ENCODE measurements at places on chromosomes 11 and 22. TPM values are rescaled to one million over a fixed set of nuclear protein-coding genes. Genes with fewer than 3 reads are reported as not detected.

DNA sequence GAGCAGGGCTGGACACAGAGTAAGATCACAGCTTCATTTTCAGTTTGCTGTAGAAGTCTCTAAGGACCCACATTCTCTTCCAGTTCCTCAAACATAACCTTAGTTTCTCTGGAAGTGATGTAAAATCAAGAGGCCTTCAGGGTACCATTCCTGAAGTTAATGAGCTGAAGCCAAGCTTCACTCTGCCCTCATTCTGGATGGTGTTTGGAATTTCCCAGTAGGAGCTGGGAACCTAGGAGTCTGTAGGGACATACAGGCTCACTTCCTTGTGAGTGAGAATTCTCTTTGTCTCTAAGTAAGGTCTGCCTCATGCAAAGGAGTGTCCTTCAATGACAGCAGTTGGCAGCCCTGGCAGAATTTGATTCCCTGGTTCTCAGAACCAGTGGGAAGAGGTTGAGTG is 142.4 kb upstream of the NARS2 start:
- no peak for DNase-seq

- DNase-seq = no peak
Observed at GRCh38 chr11:121478226-121478894, 25.6 kb upstream of the SORL1-AS1 start.

- no peak for DNase-seq
Observed at GRCh38 chr22:25159028-25159427, 40.6 kb upstream of the CRYBB3 start.

DNA sequence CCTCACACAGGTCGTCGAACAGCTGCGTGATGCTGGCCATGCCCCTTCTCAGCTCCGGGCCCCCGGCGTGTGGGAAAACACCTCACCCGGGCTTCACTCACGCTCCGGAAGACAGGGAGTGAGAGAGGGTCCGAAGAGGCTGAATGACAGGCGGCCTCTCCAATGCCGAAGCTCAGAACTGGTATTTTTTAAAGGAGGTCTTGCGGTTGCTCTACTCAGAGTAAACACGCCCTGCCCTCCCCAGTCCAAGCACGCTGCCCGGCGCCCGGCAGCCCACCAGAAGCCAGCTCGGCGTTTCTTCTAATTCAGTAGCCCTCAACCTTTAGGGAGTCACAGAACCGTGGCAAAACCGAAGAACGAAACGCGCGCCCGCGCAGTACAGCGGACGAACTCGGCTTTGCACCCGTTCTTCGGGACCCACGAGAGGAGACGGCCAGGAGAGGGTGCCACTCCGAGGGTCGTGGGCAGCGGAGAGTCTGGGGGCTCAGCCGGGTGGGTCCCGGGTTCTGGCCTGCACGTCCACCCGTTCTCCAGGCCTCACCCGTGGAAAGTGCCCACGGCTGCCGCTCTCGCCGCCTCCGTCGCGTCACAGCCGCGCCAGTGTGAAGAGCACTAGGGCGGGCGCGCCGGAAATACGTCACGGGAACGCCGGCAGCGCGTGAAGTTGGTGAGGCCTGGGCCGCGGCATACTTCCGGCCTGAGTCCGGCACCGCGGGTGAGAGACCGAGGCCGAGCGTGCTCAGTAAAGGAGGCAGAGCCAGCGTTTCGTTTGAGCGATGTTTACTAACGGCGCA is at the start of gene TUBGCP6:
TSS of gene TUBGCP6 (minus strand) at position 604 of the 794 bp plus-strand sequence. CDS start at position 40, 564 bp downstream.
- peak; percentile 95 for DNase-seq

DNA sequence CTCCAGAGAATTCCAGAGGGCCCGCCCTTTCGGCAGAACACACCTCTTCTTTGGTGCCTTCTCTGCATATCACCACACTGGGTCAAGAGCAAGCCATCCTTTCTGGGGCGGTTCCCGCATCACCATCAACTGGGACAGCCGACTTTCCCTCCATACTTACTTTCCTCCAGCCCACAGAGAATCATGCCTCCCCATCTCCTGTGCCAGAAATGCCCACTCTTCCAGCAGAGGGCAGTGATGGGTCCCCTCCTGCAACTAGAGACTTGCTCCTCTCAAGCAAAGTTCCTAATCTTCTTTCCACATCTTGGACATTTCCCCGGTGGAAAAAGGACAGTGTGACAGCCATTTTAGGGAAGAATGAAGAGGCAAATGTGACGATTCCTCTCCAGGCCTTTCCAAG is 157.7 kb downstream of the C11orf91 start:
- DNase-seq = peak; percentile 46

GRCh38 chr11:78830277-78830819 is 255.7 kb upstream of the NARS2 start:
- no peak for DNase-seq

GRCh38 chr22:38148245-38148644 is 33.4 kb downstream of the PLA2G6 start:
- DNase-seq = no peak

DNA sequence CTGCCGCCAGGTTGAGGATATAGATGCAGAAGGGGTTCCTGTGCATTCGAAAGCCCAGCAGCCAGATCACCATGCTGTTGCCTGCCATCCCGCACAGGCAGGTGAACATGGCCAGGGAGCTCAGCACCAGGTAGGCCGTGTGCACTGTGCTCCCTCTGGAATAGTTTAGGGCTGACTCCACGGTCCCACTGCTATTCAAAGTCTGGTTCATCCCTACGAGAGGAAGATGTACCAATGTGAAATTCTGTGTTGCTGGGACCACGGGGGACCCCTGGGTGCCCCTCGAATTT is at the start of gene MRGPRD:
TSS of gene MRGPRD (minus strand) at position 211 of the 290 bp plus-strand sequence. CDS start at position 211, 0 bp downstream.
- DNase-seq = no peak

- no peak for DNase-seq
Observed at GRCh38 chr11:126054882-126055281, 7.8 kb downstream of the CDON start.

GRCh38 chr22:49276567-49276966 is 551.1 kb downstream of the BRD1 start:
- no peak for DNase-seq

- DNase-seq = no peak
Observed at GRCh38 chr11:60944490-60945294, 7.3 kb downstream of the SLC15A3 start.

DNA sequence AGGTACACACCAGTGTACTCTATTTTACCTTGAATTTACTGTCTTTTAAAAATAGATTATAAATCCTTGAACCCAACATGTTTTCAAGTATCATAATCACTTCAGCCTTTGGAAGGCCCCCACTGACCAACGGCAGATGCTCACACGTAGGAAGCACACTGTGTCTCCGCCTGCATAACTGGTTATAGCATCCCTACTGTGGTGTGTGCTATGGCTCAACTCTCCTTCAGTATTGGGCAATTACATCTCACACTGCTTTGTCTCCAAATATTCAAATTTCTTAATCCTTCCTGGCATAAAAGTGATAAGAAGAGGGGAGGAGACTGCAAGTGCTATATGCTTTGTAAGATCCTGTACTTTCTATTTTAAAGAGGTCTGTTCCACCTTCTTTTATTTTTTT is 165.7 kb downstream of the CADM1 start:
- no peak for DNase-seq

DNA sequence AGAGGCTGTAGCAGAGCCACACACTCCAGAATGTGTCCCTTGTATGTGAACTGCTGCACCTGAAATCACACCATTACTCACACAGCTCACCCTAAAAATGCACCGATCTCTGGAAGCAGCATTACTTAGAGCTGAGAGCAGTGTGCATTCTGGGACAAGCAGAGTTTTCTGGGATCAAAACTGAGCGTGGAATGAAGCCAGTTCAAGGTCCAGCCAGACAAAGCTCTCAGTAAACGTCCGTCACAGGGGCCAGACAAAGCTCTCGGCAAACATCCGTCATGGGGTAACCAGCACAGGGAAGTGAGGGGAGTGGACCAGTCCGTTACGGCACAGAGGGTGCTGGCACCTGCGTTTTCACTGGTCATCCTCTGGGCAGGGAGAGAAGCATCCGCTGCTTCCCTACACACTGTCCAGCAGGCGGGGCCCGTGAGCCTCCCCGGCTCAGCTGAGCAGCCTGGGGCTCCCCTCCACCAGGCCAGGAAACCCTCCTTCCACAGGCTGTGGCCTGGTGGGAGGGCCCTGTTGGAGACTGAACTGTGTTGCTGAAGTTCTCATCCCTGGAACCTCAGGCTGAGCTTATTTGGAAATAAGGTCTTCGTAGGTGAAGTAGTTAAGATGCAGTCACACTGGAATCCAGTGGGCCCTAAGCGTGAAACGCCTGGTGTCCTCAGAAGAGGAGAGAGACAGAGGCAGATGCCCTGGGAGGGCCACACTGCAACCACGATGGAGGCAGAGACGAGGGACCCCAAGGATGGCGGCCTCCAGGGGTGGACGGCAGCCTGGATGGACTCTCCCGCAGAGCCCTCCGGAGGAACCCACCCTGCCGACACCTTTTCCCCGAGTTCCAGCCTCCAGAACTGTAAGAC is 883.9 kb downstream of the BRD1 start:
- DNase-seq = no peak

DNA sequence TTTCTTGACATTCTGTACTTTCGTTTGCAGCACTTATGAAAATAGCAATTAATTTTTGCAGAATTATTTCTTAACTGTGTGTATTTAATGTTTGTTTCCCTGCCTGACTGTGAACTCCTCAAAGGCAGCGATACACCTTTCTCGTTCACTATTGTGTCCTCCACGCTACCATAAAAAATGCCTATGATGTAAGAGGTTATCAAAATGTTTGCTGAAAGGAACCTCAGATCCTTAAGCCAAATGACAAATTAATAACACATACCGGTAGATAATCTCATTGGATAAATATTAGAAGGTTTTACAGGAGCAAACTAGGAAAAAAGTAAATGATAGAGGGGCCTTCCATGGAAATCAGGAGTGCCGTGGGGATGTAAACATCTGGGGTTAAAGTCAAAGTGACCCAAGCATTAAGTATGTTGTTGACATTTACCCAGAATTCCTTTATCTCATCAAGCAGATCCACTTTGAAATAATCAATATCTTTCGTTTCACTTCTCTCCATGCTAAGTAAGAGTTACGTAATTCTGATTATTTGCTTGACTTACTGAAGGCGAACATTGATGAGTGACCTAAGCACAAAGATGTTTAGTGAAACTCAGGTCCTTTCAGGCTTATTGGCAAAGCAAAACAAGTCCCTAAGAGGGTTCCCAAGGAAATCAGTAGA is 2.6 kb upstream of the OOSP3 start:
- DNase-seq = no peak

- DNase-seq = peak; percentile 82
Observed at GRCh38 chr22:30287648-30288418, 1.5 kb downstream of the CASTOR1 start.

GRCh38 chr11:128026596-128026995 is 560.8 kb downstream of the ETS1 start:
- DNase-seq = no peak

DNA sequence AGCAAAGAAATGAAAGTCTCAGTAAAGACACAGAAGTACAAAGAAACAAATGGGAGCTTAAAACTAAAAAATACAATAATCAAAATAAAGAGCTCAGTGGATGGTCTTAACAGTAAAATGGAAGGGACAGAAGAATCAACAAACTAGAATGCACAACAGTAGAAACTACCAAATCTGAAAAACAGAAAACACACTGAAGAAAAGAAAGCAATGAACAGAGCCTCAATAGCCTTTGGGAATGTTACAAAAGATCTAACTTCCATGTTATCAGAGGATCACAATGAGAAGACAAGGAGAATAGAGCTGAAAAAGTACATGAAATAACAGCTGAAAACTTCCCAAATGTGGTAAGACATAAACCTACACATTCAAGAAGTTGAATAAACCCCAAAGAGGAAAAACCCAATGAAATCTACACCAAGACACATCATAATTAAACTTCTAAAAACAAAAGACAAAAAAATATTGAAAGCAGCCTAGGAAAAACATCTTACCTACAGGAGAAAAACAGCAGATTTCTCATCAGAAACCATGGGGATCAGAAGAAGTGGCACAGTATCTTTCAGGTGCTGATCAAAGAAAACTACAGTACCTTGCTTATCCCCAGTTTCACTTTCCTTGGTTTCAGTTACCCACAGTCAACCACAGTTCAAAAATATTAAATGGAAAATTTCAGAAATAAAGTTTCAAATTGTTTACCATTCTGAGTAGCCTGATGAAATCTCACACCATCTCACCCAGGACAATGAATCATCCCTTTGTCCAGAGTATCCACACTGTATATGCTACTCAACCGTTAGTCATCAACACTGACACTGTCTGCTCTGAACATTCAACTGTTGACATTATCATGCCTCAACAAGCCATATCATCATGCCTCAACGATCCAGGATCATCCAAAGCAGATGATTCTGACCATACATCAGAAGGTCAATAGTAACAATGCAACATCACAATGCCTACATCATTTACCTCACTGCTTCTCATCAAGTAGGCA is 22.2 kb downstream of the RRAS2 start:
- no peak for DNase-seq

GRCh38 chr11:104772806-104773241 is 125.4 kb downstream of the CASP12 start:
- DNase-seq = peak; percentile 6

- no peak for DNase-seq
Observed at GRCh38 chr11:3069425-3069824, 12.2 kb upstream of the CARS1 start.

- no peak for DNase-seq
Observed at GRCh38 chr11:44604171-44604581, 38.7 kb downstream of the CD82 start.

DNA sequence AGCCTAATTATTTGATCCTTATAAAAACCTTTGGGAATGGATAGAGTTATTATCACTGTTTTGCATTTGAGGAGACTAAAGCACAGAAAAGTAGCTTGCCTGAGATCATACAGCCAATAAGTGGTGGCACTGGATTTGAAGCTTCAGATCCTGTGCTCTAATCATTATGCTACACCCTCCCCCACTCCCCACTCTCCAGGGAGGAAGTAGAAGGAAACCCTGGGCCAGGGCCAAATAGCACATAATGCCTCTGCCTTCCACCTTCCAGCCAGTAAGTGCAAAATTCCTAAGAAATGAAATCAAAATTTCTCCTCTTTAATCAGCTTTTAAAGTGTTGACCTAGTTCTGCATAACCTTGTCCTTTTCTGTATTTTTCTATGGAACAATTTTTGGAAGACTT is 61.6 kb downstream of the SIK2 start:
- peak; percentile 26 for DNase-seq

- no peak for DNase-seq
Observed at GRCh38 chr22:33524511-33525260, 395.6 kb downstream of the LARGE1 start.

GRCh38 chr11:122317305-122317704 is 201.3 kb upstream of the BLID start:
- DNase-seq = no peak

DNA sequence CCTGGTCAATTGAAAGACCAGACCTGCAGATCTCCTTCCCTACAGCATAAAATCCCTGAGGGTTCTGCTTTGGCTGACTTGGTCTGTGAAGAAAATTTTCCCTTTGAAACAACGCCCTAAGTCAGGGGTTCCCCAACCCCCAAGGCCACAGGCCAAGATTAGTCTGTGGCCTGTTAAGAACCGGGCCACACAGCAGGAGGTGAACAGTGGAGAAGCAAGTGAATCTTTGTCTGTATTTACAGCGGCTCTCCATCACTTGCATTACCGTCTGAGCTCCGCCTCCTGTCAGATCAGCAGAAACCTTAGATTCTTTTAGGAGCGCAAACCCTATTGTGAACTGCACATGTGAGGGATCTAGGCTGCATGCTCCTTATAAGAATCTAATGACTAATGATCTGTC is 38.2 kb downstream of the CCDC83 start:
- DNase-seq = no peak

Gene SLC17A6
- not detected for total RNA-seq

Gene GRAP2
- 0.42 TPM for total RNA-seq

Gene SERGEF
- total RNA-seq = 19.6 TPM

Gene CERK
- total RNA-seq = 71.5 TPM

Gene MS4A6E
- total RNA-seq = not detected

Gene SLC22A9
- total RNA-seq = not detected

Gene TMEM132A
- 5.1 TPM for total RNA-seq

Measured in heart right ventricle (tissue), 16 donors.